ENCODE measurements at places on chromosomes 12 and 14.

- no peak for DNase-seq
These were observed 811 bp downstream of the TMCC3 start for GRCh38 chr12:94649349-94650142.

DNA sequence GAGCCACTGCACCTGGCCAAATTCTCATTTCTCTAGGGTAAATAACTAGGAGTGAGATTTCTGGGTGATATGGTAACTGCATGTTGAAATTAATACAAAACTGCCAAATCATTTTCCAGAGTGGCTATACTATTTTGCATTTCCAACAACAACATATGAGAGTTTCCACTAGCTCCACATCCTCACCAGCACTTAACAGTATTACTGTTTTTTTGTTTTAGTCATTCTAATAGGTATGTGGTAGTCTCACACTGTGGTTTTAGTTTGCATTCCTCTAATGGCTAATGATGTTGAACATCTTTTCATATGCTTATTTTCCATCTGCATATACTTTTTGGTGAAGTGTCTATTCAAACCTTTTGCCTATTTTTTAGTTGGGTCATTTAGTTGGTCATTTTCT is 5.8 kb upstream of the ZFP36L1 start:
- no peak for DNase-seq

- no peak for DNase-seq
These were observed 58.9 kb downstream of the ARF6 start for GRCh38 chr14:49951691-49952345.

- no peak for DNase-seq
These were observed 8.4 kb upstream of the MLEC start for GRCh38 chr12:120678572-120678971.

DNA sequence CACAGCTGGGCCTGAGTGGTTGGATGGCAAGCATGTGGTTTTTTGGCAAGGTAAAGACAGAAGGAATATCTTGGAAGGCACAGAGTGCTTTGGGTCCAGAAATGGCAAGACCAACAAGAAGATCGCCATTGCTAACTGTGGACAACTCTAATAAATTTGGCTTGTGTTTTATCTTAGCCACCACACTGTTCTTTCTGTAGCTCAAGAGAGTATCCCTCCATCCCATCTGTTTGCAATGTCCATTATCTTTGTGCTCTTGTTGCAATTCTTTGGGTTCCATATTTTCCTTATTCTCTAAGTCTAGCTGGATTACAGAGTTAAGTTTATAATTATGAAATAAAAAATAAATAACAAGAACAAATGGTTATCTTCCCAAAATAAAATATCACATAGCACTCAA is 6.7 kb upstream of the DAAM1 start:
- no peak for DNase-seq

GRCh38 chr14:39243831-39244230 is 10.1 kb downstream of the MIA2 start:
- no peak for DNase-seq

GRCh38 chr14:96576937-96577336 is 74.8 kb downstream of the PAPOLA start:
- no peak for DNase-seq

DNA sequence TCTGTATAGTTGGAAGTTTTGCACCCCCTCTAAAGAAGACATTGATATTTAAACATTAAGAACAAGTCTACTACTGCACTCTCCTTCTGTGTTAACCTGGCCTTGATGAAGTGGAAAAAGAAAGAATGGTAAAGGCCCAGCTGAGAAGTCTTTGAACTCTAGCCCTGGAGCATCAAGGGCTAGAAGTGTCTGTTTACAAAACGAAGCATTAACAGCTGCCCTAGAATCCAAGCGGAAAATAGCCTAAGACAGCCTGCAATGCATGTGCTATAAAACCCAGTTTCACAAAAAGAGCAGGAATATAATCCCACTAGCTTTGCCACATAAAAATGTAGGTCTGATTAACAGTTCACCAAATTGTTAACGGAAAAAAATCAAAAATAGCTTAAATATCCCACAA is 60.5 kb downstream of the NUMB start:
- no peak for DNase-seq
